ENCODE measurements at places on chromosomes 6 and 20.

DNA sequence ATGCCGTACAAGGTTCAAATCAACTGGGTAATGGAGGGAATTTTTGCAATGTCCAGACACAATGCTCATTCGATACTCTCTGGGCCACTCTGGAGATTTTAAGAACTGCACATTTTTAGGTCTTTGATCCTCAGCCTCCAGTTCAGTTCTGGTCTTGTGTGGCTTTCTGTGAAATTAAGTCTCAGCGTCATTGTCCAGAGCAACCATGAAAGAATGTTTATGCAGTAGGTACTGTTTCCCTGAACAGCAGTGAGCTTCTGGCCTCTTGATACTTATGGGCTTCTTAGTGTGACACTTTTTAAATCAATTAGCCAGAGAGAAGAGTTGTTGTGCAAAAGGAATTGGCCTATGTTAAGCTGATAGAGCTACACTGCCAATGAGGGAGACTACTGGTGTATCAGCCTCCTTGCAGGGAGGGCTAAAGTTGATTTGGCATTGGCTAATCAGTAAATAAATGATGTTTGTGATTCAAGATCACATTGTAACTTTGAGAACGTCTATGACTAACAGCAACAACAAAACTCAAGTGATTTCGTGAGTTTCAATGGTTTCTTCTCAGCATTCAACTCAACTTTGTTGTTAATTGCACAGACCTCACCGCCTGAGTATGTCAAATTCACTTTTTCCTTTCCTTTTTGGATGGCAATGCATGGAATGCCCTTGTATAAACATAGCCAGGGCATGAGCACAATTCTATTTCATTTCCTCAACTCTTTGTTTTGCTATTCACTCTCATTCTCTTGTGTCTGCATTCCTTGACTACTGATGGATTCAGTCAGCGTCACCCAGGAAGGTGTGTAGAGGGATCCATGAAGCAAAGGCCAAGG, 85.1 kb downstream of the GJA1 start:
- DNase-seq: peak; percentile 67

- DNase-seq: no peak
These were observed 53.2 kb downstream of the FAM8A1 start for GRCh38 chr6:17653198-17653882.

DNA sequence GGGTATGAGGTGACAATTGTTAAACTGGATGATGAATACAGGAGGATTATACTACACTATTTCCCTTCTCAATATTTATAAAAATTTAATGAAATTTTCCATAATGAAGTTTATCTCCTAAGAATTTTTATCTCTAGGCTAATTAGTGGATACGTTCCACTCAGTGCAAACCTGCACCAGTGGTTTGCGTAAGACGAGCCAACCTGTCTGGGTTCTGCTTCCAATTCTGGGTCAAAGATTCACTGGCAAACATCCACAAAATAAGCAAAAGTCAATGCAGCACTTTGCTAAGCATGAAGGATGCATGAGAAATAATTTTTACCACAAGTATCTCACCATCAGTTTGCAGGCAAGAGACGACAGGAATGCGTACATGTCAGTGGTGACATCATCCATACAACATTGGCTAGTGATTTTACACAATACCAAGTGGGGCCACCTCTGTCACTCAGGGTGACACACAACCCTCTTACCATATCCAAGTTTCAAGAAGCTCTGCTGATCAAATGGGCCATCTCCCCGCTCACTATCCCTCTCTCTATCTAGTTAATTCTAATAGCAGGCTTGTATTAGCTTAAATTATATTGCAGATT, 51.7 kb downstream of the FAM50B start:
- DNase-seq: no peak

DNA sequence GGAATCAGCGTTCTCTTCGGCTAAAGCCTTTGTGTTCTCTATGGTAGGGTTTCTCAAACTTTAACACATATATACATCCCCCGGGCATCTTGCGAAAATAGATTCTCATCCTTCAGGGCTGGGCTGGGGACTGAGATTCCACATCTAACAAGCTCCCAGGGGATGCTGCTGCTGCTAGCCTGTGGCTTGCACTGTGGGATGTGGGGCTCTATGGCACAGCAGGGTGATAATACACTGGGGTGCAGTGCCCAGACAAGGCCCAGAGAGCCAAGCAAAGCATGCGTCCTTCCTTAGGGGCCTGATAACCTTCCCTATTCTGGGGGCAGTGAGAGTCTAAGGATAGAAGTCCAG, 102.0 kb downstream of the LAMP5 start:
- DNase-seq: no peak

DNA sequence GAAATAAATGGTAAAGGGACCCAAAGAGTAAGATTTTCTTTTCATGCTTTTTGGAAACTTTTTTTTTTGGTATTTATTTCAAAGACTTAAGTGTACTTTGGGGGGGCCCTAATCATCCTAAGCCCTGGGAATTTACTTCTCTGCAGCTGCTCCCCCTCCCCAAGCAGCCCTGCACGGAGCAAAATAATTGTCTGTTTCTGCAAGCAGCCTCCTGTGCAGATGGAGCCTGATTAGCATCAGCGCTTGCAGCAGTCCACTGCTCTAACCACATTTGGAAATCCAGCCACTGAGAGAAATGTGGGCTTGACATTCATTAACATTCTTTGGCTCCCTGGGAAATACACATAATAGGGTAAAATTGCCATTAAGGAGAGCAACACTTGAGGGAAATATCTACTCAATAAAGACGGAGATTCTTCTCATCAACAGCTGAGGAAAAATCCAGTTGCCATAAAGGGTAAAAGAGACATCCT, 309.2 kb upstream of the MAP3K7 start:
- DNase-seq: no peak

GRCh38 chr6:35295521-35296315, 1.9 kb upstream of the DEF6 start:
- DNase-seq: no peak

GRCh38 chr6:163626073-163626867, 211.8 kb downstream of the QKI start:
- no peak for DNase-seq

DNA sequence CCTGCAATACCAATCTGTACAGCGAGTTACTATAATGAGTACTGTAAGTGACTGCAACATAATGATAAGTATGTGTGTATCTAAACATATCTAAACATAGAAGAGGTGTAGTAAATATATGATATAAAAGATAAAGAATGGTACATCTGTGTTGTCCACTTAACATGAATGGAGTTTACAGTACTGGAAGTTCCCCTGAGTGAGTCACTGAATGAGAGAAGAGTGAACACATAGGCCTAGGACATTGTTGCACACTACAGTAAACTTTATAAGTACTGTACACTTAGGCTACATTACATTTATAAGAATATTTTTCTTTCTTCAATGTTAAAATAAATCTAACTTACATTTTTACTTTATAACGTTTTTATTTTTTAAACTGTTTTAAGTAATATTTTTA, 380.4 kb downstream of the MMUT start:
- no peak for DNase-seq

All from AG04450 (cell line).